ENCODE measurements at places on chromosomes 7 and 10.

GRCh38 chr7:31550432-31550831 lies 36.5 kb downstream of the ITPRID1 start:
- DNase-seq, result no peak

DNA sequence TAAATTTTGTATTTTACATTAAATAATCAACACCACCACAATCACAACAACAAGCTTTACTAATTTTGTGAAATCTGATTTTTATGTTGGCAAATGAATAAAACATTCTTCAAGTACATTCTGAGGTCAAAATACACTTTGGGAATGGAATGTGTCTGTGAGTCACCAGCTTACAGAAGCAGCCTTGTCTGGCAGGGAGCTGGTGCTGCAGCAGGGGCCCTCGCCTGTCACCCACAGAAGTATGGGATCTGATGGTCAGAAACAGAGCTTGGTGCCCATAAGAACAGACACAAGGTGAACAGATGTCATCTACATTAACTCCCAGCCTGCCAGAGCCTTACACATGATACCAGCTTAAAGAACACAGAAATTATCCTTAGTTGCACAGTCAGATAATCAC lies 496.9 kb downstream of the CCSER2 start:
- no peak for DNase-seq

GRCh38 chr10:132693676-132694075 lies 92.3 kb downstream of the NKX6-2 start:
- DNase-seq, result no peak

GRCh38 chr10:3813986-3814837 lies 29.2 kb upstream of the KLF6 start:
- no peak for DNase-seq

DNA sequence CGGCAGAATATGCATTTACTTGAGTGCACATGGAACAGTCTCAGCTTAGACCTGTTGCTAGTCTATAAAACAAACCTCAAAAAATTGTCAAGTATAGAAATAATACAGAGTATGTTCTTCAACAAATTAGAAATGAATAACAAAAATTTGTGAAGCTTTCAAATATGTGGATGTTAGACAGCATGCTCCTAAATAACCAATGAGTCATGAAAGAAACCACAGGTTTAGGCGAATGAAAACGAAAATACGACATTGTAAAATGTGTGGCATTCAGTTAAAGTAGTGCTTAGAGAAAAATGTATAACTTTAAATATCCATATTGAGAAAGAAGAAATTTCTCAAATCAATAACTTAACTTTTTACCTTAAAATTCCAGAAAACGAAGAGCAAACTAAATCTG lies 760.0 kb upstream of the SORCS1 start:
- no peak for DNase-seq

GRCh38 chr7:29587195-29587808 lies 23.7 kb downstream of the PRR15 start:
- DNase-seq, result no peak

DNA sequence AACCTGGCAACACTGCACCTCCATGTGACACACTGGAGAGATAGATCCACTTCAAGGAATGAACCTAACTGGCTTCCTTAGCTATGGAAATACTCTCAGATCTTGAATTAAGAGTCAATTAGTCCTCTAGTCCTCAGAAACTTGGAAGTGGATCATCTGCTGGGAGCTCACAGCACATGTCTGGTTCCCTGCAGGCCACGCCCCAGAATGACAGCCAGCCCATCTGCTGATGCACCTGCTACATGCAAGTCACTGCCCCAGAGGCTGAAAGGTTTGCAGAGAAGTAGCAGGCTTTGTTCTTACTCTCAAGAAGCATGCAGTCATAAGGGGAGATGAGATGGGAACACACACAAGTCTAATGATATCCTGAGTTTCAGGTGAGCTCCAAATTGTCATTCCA lies 275.9 kb downstream of the SKAP2 start:
- no peak for DNase-seq

- DNase-seq, result no peak
Observed at GRCh38 chr10:86085686-86086085, 280.9 kb downstream of the GRID1 start.

DNA sequence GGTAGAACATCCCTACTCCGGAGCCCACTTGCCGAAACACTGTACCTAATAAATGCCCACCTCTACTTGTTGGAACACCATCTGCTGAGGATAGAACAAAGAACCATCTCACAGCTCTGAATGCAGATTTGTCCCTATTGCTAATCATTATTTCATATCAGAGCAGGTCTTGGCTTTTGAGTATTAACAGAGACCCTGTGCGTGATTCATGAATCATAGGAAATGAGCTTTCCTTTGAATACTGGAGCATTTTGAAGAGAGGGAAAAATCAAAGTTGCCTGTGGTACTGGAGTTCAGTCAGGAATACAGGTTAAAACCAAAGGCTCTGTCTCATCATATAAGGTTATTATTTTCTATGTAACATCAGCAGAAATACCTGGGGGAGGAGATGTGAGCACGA lies 1132.3 kb downstream of the XPNPEP1 start:
- no peak for DNase-seq

DNA sequence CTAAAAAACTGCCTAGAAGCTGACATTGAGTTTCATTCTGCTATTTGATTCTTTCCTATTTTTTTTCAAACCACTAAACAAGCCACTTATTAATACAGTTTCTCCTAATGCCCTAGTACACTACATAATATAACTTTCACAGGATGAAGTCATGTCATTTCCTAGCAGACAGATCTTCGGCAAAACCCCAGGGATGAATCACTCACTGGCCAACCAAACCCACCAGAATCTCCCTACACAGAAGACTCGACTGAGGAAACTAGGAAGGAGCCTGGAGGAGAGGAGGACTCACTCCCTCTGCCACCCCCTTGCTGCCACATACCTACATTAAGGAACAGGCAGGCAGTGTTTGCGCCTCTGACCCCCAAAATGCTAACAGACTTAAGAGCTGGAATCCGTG lies 33.4 kb downstream of the XPNPEP1 start:
- no peak for DNase-seq

- no peak for DNase-seq
Observed at GRCh38 chr10:116017405-116017804, 255.6 kb downstream of the GFRA1 start.

- DNase-seq, result no peak
Observed at GRCh38 chr7:112080441-112080840, 125.8 kb downstream of the DOCK4 start.

DNA sequence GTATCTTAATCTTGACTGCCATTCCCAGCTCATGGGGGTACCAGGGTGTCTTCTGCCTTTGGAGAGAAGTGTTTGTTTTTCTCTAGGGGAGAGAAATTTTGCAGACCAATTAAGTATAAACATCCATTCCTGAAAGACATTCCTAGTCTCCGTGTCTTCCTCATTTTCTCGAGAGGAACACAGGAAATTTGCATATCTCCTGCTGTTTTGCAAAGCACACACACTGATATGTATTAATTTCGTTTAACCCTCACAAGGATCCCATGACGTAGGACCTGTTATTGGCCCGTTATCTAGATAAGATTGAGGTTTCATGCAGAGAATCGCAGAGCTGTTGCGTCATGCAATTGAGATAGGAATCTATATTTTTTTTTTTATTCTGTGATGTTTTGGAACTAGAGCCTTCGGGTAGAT lies 944 bp downstream of the RHBDD2 start:
- no peak for DNase-seq

GRCh38 chr7:49563693-49564378 lies 209.6 kb upstream of the VWC2 start:
- no peak for DNase-seq

GRCh38 chr10:94375374-94375773 lies 12.6 kb upstream of the NOC3L start:
- DNase-seq, result no peak

GRCh38 chr10:77207828-77208185 lies 429.8 kb downstream of the KCNMA1 start:
- no peak for DNase-seq

DNA sequence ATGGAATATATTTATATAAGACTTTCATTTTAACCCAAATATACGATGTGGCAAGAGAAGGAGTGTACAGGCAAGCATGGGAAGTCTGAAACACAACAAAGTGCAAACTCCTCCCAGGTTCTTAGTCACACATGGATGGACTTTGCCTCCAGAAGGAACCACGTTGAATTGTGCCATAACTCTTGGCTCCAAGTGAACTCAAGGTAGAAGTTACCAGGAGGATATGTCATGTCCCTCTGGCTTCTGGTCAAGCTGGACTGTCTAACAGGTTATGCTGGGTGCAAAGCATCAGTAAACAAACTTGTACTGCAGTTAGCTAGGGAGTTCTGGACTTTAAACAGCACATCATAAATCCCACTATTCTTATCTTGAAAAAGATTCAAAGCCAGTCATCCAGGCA lies 328.3 kb upstream of the TEX47 start:
- no peak for DNase-seq

DNA sequence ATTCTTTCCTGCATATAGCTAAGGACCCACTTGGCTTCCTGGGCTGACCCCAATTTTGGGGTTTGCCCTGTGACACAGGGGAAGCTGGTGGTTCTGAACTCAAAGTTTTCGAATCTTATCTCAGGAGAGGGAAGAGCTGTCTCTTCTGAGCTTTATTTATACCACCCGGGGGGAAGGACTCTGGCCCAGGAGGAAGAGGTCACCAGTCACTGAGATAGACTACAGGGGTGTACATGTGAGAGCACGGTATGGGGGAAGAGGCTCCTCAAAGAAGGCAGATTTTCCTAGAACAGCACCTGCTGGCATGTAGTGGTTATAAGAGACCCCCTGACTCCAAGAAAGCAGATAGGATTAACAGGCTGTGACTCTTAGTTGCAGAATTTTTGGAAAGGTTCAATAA lies 101.8 kb upstream of the ELMO1 start:
- no peak for DNase-seq

- DNase-seq, result no peak
Observed at GRCh38 chr7:134856091-134856490, 76.7 kb downstream of the CALD1 start.

- no peak for DNase-seq
Observed at GRCh38 chr10:104835422-104835821, 194.3 kb downstream of the SORCS3 start.

- DNase-seq, result no peak
Observed at GRCh38 chr7:67771846-67772605, 775.4 kb downstream of the TYW1 start.

DNA sequence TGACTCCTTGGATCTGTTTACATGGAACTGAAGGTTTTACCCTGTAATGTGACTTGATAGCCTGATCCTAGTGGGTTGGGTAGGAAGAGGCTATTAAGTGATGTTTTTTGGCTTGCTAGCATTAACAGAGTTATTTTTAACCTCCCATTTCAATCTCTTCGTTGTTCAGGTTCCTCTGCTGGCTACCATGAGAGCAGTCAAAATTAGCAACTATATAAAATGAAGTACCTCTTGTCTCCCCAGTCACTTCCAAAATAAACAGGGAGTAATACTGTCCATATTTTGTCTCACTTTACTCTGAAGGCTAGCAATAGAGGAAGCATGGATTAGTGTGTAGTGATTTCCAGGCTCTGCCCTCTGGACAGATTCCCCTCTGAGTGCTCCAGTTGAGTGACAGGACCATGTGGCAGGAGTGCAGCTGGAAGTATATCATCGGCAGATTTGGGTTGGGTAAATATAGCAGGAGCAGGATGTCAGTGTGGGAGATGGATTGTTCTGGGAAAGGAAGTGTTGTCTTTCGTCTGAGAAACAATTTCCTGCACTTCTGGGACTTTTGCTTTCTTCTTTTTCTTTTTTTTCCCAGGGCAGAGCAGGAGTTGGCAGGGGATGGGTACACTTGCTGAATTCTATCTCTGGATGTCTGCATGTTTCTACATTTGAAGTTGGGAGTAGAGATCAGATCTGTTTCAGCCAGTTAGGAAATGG lies 35.2 kb downstream of the GBF1 start:
- no peak for DNase-seq

DNA sequence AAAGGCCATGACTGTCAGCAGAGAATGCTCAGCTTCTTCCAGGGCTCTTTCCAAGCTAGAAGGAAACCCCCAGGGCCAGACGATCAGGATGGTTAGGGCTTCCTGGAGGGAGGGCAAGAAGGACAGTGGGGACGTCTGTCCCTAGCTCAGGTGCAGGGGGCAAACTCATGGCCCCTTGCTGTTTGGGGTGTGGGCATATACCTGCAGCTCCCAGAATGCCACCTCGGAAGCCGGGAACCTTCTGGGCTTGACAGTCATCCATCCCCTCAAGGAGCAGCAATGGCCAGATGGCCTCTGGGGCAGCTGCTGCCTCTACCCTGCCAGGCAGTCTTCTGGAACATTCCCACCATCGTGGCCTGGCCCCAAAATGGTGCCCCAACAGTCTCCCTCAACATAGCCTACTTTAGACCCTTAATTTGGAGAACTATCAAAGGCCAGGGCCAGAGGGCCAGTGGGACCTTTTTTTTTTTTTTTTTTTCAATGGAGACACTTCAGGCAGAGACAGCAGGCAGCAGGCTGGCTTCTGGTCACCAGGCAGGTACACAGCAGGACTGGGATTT lies 40.2 kb upstream of the ZMIZ1 start:
- no peak for DNase-seq

- DNase-seq, result no peak
Observed at GRCh38 chr7:139909379-139910050, 80.5 kb downstream of the TBXAS1 start.

DNA sequence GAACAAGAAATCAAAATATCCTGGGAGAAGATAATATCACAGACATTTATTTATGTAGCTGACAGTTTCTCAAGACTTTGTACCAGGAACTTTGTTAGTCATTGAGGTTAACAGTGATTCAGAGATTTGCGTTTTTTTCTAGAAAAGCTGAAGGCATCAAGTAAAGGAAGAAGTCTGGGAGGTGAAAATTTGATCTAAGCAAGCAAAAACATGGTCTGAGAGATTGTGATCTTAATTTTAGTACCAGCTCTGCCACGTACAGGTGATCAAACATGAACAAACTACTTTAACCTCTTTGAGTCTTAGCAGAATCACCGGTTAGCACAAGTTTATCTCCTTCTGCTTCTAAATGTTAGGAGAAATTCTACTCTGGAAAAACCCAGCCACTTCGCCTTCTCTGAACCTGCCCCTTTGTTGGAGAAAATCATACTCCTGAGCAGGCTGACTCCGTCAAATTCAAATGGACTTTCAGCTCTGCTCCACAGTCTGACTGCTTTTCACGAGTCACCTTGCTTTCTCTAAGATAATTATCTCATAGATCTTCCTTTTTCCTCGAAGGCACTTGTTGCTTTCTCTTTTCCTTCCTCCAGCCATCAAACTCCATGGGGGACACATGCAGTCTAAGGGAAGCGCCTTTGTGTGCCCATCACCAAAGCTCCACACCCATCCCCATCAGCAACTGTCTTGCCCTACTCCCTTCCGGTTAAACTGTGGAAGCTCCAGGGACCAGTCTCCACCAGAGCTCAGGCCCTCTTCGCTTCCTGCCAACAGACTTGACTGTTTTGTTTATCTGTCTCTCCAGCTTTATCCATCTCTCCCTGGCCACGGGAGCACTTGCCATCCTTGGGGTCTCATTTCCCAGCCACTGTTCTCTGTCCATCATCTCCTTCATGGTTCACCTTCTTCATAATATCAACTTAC lies 86.3 kb downstream of the PRKCQ start:
- no peak for DNase-seq

- DNase-seq, result no peak
Observed at GRCh38 chr10:121317374-121317773, 280.9 kb downstream of the FGFR2 start.
